Stimulated activated CD8-positive, alpha-beta memory T cell treated with anti-CD3 and anti-CD28 coated beads, Interleukin-4, amount 100 ng/mL, for 48 hours (primary cell): ENCODE measurements at places on chromosomes 7 and 10.

DNA sequence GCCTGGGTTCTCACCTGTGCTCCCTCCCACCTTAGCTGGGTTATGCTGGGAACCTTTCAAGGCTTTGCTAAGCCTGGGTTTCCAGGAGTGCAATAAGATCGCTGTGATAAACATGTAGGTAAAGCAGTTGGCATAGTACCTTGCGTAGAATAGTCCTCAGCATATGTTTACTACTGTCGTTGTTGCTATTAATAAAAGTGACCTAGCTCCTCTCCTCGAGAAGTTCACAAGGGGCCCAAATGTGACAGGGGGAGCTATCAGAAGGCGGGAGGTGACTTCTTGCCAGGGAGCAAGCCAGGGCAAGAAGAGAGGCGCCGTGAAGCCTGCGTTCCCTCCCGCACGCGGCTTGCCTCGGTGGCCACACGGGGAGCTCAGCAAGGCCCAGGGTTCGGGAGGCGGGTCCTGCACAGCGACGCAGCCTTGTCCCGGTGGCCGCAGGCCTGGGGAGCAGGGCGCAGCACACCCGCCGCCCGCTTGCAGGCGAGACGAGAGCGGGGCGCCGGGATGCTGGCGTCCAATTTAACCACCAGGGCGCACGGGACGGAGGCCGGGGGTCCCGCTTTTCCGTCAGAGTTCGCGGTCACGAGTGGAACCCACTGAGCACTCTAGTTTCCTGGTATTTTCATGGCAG lies 106.2 kb downstream of the SNX10 start:
- DNase-seq: peak; percentile 40

GRCh38 chr10:88232029-88232895 lies 350.9 kb downstream of the RNLS start:
- DNase-seq: no peak

DNA sequence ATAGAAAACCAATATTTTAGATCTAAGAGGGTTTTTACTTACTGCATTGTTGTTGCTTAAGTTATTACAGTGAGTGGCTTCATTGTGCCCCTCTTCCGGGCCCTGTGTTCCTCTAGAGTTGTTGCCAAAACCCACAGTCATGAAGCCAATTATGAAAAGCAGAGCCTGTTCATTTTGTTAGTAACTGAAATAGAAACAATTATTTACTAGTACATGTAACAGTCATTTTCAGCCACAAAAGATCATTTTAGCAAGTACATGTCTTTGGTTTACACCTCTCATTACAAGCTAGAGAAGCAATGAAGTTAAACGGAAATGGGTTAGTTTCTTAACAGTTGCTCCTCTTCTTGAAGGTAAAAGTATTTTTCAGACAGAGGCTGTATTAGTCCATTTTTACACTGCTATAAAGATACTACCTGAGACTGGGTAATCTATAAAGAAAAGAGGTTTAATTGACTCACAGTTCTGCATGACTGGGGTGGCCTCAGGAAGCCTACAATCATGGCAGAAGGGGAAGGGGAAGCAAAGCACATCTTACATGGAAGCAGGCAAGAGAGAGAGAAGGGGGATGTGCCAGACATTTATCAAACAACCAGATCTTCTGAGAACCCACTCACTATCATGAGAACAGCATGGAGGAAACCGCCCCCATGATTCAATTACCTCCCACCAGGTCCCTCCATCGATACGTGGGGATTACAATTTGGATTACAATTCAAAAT lies 380.5 kb downstream of the SFMBT2 start:
- DNase-seq: no peak

DNA sequence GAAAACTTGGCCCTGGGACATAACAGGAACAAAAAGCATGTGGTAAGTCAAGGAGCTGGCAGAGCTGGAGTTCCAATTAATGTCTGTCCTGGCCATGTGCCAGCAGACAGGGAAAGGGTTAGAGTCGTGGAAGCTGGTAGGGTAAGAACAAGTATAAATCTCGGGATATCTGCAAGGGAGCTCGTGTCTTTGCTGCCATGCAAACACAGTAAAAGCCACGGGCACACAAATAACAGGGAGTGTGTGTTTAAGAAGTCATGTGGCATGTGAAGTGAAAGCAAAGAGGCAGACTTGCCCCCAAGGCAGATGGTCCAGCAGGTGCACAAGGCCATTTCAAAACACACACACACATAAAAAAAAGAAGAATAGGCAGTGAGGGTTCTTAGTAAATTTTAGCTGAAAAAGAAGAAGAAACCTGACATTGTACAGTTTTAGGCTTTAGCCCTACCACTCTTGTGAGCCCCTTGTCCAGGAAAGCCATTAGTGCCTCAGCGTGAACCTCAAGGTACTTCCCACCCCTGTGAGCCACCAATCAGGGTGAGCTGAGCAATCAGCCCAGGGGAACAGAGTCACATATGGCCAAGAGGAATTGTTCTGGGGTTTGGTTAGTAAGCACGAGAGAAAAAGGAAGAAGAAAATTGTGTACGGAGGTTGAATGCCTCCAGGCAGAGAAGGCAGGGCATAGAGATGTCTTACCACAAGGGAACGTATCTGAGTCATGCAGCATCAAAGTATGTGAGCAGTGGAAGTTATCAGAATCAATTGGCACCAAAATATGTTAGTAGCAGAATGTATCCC lies 32.8 kb upstream of the ARHGAP12 start:
- no peak for DNase-seq

DNA sequence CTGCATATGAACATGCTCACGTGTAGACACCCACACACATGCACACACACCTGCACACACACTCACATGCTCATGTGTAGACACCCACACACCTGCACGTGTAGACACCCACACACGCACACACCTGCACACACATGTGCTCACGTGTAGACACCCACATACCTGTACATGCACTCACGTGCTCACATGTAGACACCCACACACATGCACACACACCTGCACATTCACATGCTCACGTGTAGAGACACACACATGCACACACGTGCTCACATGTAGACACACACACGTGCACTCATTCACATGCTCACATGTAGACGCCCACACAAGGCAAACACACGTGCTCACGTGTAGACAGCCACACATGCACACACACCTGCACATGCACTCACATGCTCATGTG lies 275.8 kb downstream of the PTPRN2 start:
- DNase-seq: no peak

DNA sequence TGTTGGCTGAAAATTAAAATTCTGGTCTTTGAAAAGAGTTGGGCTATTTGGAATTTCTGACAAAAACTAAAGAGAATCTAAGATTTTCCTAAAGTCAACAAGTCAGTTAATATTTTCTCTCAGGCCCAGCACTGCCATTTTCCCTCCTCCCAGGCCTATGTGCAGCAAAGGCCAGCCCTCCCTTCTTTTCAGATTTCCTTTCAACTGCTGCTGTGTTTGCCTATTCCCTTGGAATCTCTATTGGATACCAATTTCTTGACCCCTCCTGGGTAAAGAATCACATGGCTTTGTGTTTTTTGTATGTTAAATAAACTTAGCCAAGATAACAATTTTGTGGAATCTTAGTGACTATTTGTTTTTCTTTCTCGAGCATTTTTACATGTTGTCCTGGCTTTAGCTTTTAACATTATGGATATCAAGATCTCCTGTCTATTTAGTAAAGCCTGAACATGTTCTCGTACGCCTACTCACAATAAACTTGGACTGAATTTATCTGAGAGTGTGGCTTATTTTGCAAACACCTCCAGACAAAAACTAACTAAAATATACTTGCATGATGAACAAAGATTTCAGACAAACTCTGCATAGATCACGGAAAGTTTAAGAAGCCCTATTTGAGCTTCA lies 19.9 kb downstream of the MACC1 start:
- DNase-seq: no peak

GRCh38 chr10:11437391-11438142 lies 173.9 kb downstream of the USP6NL start:
- DNase-seq: peak; percentile 20

- peak; percentile 25 for DNase-seq
Measured at GRCh38 chr7:2966466-2967078, 77.1 kb downstream of the CARD11 start.

- DNase-seq: peak; percentile 58
Measured at GRCh38 chr10:26367771-26368170, 70.4 kb upstream of the APBB1IP start.

DNA sequence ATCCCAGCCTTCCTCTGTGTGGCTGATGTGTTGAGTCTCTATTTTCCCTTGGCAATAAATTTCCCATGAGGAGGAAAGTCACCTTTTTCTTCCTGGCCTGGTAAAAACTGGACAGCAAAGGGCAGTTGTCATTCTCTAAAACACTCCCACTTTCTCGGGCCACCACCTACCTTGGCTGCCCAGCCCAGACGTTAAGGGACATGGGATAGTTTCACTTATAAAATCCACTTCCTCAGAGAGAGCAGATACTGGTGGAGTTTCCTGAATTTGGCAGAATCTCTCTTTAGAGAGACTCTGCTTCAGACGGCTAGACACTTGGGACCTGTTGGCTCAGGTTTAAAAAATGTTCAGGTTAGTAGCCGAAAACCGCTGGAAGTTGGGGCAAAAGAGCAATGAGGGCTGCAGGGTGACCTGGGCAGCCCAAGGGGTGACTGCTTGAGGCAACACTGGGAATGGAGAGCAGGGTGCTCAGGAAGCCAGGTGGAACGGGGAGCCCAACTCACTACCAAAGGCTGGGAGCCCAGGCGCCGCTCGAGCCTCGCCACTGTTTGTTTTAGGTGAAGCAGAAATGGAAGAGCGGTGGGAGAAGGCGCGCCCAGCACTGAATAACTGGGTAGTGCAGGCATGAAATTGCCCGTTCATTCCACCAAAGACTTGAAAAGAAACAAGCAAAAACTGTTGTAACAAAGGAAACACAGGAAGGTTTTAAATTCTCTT lies 186.1 kb downstream of the TRIL start:
- DNase-seq: no peak

GRCh38 chr7:13144673-13145072 lies 457.2 kb downstream of the ARL4A start:
- DNase-seq: no peak

GRCh38 chr10:62870866-62871265 lies 54.7 kb upstream of the EGR2 start:
- peak; percentile 53 for DNase-seq

DNA sequence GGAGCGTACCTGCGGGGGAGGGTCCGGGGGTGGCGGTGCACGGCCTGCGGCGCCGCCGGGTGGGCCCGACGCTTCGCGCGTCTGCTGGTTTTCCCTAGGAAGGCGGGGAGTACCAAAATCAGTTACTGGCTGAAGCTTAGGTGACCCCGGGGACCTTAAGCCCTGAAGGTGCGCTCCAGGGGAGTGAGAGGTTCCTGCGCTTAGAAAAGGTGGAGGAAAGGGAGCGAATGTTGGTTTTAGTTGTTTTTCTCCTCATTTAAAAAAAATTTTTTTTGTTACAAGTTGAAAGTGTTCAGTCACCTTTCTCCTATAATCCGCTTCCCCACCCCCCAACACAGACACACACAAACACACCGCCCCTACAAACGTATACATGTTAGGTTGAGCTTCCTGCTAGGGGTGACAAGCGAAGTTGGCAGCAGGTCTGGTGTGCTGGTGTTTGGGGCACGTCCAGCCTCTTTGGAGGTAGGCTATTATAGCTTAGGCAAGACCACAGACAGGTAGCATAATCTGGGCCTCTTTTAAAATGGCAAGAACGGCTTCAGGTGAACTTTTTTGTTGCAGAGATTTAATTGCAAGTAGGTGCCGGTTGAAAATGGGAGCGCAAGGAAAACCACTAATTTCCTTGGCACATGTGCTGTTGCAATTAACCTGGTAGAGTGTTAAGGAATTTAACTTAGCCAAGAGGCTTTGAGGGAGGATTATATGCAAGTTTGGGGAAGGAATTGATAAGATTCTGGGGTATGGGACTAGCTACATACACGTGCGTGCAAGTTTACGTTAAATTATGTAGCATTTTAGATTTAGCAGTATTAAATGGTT lies 945 bp downstream of the ADD3 start:
- peak; percentile 60 for DNase-seq

- DNase-seq: no peak
Measured at GRCh38 chr10:118181021-118181420, 134.3 kb upstream of the RAB11FIP2 start.

DNA sequence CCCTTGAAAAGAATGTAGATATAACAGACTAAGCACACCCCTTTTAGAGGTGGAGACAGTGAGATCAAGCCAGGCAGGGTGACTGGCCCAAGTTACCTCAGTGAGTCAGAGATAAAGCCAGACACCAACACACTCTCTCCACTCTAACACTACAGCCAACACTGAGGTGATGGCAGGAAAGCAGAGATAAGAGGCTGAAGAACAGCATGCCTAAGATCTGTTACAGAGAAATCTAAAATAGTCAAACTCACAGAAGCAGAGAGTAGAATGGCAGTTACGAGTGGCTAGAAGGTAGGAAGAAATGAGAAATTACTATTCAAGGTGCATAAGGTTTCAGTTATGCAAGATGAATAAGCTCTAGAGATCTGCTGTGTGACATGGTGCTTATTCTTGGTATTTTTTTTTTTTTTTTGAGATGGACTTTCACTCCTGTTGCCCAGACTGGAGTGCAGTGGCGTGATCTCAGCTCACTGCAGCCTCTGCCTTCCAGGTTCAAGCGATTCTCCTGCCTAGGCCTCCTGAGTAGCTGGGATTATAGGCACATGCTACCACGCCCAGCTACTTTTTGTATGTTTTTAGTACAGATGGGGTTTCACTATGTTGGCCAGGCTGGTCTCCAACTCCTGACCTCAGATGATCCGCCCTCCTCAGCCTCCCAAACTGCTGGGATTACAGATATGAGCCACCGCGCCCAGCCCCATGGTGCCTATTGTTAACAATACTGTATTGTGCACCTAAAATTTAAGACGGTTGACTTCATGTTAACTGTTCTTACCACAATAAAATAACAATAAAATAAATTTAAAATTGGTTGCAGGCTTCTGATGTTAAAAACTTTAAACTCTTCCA lies 28.7 kb downstream of the ICA1 start:
- DNase-seq: no peak

DNA sequence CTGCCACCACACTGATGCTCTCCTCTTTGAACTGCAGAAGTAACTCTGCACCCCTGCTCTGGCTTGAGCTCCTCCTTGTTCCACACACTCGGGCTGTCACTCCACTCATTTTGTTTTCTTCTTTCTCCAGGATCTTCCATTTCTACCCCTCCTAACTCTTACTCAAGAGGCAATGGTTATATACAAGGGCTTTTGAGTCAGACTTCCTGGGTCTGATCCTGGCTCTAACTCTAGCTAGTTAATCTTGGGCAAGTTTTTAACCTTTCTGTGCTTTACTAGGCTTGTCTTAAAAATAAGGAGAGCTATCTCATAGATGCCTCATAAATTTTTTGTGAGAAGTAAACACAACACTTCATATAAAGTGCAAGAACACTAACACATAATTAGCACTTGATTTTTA lies 45.3 kb upstream of the GNAI1 start:
- DNase-seq: no peak

DNA sequence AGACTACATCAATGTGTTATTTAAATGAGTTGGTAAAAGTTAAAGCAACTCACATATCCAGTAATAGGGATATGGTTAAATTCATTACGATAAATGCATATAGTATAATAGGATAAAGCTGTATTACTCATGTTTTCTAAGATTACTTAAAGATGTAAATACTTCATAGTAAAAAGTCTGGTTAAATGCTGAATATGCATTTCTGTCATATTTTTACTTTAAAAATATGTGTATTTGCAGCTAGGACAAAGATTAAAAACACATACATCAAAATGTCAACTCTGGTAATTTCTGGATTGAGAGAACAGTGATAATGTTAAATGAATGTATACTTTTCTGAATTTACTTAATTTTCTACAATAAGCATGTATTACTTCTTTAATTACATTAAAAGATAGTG lies 15.1 kb downstream of the PPP1R9A start:
- DNase-seq: no peak

- no peak for DNase-seq
Measured at GRCh38 chr10:75764974-75765788, 333.8 kb downstream of the LRMDA start.

- no peak for DNase-seq
Measured at GRCh38 chr7:46220066-46220630, 299.1 kb upstream of the IGFBP3 start.
